ENCODE measurements at places on chromosomes 6 and 20. TPM values are rescaled to one million over a fixed set of nuclear protein-coding genes. Genes with fewer than 3 reads are reported as not detected.

Gene E2F3
- total RNA-seq: 28.0 TPM

Gene NRSN1
- not detected for total RNA-seq

Gene ASIP
- not detected for total RNA-seq

Gene EYA4
- total RNA-seq: not detected

Gene PLCB1
- total RNA-seq: 1.9 TPM

Gene HLA-DMA
- 8.1 TPM for total RNA-seq

DNA sequence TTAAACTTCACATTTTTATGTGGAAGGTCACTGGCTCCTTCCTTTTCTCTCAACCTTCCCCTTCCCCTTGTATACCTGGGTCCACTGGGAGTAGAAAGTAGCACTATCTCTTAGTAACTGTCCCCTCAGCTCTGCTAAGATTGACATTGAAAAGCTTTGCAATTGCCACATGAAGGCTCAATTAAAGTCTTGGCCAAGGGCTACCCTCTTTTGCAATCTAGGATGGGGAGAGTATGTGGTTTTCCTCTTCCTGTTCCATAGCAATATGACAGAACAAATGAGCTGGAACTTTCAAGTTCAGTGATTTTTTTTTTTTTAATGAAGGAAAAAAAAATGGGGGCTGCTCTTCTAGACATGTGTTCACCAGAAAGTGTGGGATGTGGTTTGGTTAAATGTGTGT, 37.1 kb downstream of the PROKR2 start:
- no peaks in the 10 kb centered on the region for H3K36me3 ChIP-seq
- H3K27ac ChIP-seq: no peak overlapping the region
- H3K4me3 ChIP-seq: no peak overlapping the region
- H3K4me1 ChIP-seq: no peaks in the 10 kb centered on the region
- no peak for DNase-seq

GRCh38 chr6:16473184-16473907, 235.0 kb downstream of the GMPR start:
- no peaks in the 10 kb centered on the region for H3K27me3 ChIP-seq
- H3K36me3 ChIP-seq: peaks cover 46% of the 10 kb centered on the region
- peak; percentile 71 for DNase-seq
- H3K4me1 ChIP-seq: peaks cover 66% of the 10 kb centered on the region
- peak overlapping the region; percentile 64 for H3K4me3 ChIP-seq
- peak overlapping the region; percentile 88 for H3K27ac ChIP-seq

DNA sequence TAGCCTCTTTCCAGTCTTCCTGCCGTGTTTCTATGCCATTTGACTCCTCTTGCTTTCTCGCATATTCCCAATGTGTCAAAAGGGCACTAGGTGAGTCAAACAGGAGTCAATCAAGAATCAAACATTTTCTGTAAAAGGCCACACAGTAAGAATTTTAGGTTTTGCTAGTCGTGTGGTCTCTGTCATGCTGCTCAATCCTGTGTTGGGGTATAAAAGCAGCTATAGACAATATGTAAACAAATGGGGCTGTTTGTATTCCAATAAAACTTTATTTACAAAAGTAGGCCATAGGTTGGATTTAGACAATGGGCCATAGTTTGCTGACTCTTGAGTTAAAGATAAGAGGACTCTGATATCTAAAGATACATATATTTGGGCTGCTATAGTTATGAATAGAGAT, 235.4 kb upstream of the BTBD3 start:
- no peak overlapping the region for H3K4me3 ChIP-seq
- peaks cover 2% of the 10 kb centered on the region for H3K27me3 ChIP-seq
- H3K27ac ChIP-seq: no peak overlapping the region
- H3K36me3 ChIP-seq: no peaks in the 10 kb centered on the region
- no peak for DNase-seq

- H3K4me1 ChIP-seq: no peaks in the 10 kb centered on the region
- H3K27ac ChIP-seq: no peak overlapping the region
- H3K27me3 ChIP-seq: no peaks in the 10 kb centered on the region
- H3K36me3 ChIP-seq: no peaks in the 10 kb centered on the region
These were observed 181.9 kb downstream of the ERMARD start for GRCh38 chr6:169933251-169933821.

- no peak for DNase-seq
- H3K4me1 ChIP-seq: no peaks in the 10 kb centered on the region
- H3K27me3 ChIP-seq: peaks cover 7% of the 10 kb centered on the region
- H3K36me3 ChIP-seq: no peaks in the 10 kb centered on the region
- no peak overlapping the region for H3K4me3 ChIP-seq
These were observed 38.3 kb downstream of the ADGRG6 start for GRCh38 chr6:142339968-142340658.

- no peak overlapping the region for H3K27ac ChIP-seq
- no peaks in the 10 kb centered on the region for H3K36me3 ChIP-seq
These were observed 407.1 kb downstream of the GRIK2 start for GRCh38 chr6:101800598-101800997.

DNA sequence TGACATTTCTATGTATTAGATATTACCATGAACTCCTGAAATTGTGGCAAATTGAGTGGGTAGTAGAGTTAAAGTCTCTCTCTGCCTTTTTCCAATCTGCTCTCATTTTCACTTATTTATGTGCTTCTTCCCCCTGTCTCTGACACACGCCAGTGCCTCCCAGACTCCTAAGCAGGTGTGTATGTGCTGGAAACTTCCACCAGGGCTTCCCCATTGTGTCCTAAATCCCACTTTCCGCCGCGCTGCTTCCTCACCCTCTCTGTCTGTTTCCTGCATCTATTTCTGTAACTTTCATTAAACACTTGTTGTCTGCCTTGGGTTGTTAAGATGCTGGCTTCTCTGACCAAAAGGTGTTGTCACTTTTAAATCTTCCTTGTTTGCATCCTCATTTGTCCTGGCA, 97.6 kb upstream of the HDGFL1 start:
- no peak for DNase-seq
- no peaks in the 10 kb centered on the region for H3K36me3 ChIP-seq
- H3K4me3 ChIP-seq: no peak overlapping the region
- no peaks in the 10 kb centered on the region for H3K27me3 ChIP-seq
- H3K27ac ChIP-seq: no peak overlapping the region

- no peak overlapping the region for H3K4me3 ChIP-seq
- no peak for DNase-seq
- H3K36me3 ChIP-seq: no peaks in the 10 kb centered on the region
- no peak overlapping the region for H3K27ac ChIP-seq
- H3K4me1 ChIP-seq: no peaks in the 10 kb centered on the region
- peaks cover 9% of the 10 kb centered on the region for H3K27me3 ChIP-seq
These were observed 284.7 kb downstream of the ALDH8A1 start for GRCh38 chr6:134665029-134665723.

- H3K36me3 ChIP-seq: peaks cover 5% of the 10 kb centered on the region
- peaks cover 13% of the 10 kb centered on the region for H3K27me3 ChIP-seq
- H3K27ac ChIP-seq: no peak overlapping the region
- H3K4me1 ChIP-seq: no peaks in the 10 kb centered on the region
- no peak overlapping the region for H3K4me3 ChIP-seq
- DNase-seq: no peak
These were observed 190.8 kb downstream of the MTFR2 start for GRCh38 chr6:136059308-136059707.

DNA sequence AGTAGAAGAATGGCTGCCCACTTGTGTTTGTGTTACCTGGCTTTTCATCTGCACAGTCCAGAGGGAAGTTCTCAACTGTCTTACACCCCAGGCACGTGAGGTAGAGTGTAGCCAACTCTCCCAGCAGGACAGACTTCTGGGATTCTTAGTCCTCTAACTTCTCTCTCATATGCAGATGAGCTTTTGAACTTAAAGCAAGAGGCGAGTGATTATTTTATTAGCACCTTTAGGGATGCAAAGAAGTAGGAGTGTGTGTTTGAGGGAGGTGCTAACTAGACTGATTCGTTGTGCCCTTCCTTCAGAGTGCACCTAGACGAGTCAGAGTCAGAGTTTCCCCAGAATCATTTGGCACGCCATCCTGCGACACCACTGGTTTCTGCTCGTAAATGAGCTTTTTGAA, 10.8 kb downstream of the CDYL start:
- no peaks in the 10 kb centered on the region for H3K27me3 ChIP-seq
- H3K36me3 ChIP-seq: peaks cover 4% of the 10 kb centered on the region
- no peak overlapping the region for H3K4me3 ChIP-seq
- DNase-seq: no peak

- peaks cover 12% of the 10 kb centered on the region for H3K4me1 ChIP-seq
- H3K4me3 ChIP-seq: peak overlapping the region; percentile 77
- DNase-seq: peak; percentile 97
- H3K36me3 ChIP-seq: peaks cover 6% of the 10 kb centered on the region
These were observed 567 bp upstream of the FNDC11 start for GRCh38 chr20:63553251-63553932.

DNA sequence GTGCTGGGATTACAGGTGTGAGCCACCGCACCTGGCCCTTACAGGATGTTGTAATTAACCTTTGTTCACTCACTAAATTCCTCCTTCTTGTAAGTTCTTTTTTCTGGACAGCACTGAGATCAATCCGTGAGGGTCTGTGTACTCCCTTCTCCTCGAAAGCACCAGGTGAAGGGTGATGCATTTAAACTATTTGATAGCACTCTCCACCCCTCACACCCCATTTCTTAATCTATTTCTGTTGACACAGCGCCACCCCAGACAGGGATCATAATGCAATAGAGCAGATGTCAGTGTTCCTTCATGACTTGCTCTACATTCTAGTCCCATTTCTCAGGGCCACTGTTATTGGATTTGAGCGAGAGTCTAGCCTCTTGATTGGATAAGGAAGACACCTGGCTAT, 46.3 kb downstream of the PPP1R14C start:
- H3K4me3 ChIP-seq: no peak overlapping the region
- H3K36me3 ChIP-seq: no peaks in the 10 kb centered on the region
- peaks cover 11% of the 10 kb centered on the region for H3K27me3 ChIP-seq
- no peak for DNase-seq

- H3K4me3 ChIP-seq: no peak overlapping the region
- H3K27me3 ChIP-seq: no peaks in the 10 kb centered on the region
- H3K36me3 ChIP-seq: peaks cover 35% of the 10 kb centered on the region
- H3K27ac ChIP-seq: no peak overlapping the region
- no peak for DNase-seq
These were observed 56.4 kb downstream of the B4GALT5 start for GRCh38 chr20:49657118-49657901.

DNA sequence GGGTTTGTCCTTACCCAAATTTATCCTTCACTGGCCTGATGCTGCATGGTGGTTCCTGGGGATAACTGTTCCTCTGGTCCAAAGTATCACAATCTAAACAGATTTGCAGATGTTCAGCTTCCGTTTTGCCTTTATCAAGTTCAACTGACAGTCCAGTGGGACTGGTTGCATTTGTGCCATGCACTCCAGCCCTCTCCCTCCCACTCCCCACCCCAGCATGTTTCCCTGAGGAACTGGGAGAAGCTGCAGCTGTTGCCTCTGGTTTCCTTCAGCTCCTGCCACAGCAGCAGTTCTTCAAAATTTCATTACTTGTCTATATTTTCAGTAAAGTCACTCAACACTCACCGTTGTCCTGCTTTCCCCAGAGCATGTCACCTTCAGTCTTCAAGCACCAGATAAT, 39.5 kb upstream of the KIF16B start:
- H3K27me3 ChIP-seq: peaks cover 4% of the 10 kb centered on the region
- H3K27ac ChIP-seq: no peak overlapping the region
- no peaks in the 10 kb centered on the region for H3K4me1 ChIP-seq
- no peak for DNase-seq

DNA sequence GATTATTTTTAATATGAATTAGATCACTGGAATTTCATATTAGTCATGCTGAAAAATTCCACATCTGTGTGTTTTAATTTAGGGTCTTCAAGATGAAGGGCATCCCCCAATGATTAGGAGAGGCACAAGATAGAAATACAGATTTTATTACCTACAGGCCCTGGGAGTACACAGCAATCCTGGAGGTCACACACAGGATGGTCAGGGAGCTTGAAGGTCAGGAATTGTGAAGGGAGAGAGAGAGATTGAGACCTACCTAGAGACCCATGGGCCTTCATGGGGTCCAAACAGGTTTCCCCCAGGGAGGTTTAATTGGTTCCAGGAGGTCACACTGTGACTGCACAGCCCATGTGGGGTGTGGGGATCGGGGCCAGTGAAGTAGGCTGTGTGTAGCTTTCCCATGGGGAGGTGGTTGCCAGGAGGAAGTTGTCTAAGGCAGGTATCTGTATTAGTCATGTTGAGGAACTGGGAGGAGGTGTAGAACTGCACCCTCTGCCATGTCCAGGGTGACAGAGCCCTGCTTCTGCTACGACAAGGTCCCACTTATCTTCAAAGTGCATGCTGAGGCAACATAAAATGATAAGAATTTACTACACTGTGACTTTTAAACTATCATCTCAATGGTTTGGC, 18.3 kb downstream of the SNX9 start:
- H3K36me3 ChIP-seq: peaks cover 6% of the 10 kb centered on the region
- no peak overlapping the region for H3K4me3 ChIP-seq
- H3K27me3 ChIP-seq: no peaks in the 10 kb centered on the region
- DNase-seq: no peak
- no peak overlapping the region for H3K27ac ChIP-seq
- peaks cover 27% of the 10 kb centered on the region for H3K4me1 ChIP-seq

DNA sequence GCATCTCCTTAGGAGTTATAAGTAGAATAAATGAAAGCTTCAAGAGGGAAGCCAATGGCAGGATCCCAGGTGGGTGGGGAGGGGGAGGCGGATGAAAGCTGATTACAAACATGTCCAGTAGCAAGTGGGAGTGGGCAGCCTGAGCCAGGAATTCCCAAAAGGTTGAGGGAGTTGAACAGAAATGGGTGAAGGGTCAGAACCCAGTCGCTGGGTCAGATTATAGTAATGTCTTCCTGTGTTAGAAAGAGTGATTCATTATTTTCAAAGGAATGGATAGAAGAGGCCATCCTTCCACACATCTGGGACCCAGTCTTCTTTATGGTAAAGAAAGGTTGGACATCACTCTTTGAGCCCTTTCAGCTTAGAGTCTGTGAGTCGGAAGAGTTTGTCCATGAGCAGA, 41.0 kb upstream of the FAM50B start:
- H3K4me3 ChIP-seq: no peak overlapping the region
- DNase-seq: no peak
- no peaks in the 10 kb centered on the region for H3K4me1 ChIP-seq
- no peaks in the 10 kb centered on the region for H3K36me3 ChIP-seq
- peaks cover 4% of the 10 kb centered on the region for H3K27me3 ChIP-seq
- no peak overlapping the region for H3K27ac ChIP-seq

DNA sequence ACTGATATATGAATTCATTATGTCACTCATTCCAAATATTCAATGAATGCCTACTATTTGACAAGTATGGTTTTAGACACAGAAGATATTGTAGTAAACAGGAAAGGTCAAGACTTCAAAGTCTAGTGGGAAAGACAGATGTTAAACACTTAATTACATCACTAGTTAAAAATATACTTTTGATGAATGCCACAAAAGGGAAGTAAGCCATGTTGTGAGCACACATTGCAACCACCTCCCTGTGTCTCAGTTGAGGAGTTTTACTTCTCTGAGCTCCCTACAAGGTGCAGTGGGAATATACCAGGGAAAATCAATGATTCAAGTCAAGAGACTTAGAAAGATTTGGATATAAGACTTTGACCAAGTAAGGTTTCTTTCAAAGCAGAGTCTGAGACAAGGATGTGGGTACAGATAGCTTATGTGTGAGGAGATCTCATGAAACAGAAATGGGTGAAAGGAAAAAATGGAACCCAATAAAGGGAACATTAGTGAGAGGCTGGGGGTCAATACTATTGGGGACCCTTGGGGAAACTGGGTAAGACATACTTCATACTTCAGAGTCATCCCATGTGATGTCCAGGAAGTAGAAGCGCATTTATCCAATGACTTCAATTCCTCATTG, 503.7 kb downstream of the KIF16B start:
- no peak for DNase-seq
- H3K27me3 ChIP-seq: no peaks in the 10 kb centered on the region
- no peaks in the 10 kb centered on the region for H3K4me1 ChIP-seq
- H3K36me3 ChIP-seq: no peaks in the 10 kb centered on the region

GRCh38 chr20:46979603-46980241, 85.1 kb downstream of the EYA2 start:
- peak overlapping the region; percentile 38 for H3K4me3 ChIP-seq
- H3K4me1 ChIP-seq: peaks cover 19% of the 10 kb centered on the region
- peaks cover 44% of the 10 kb centered on the region for H3K27me3 ChIP-seq
